NCI-H2171 (cell line): ENCODE measurements at places on chromosomes 2 and 18.
A peak's percentile ranks its signal among the peaks of the same experiment; 100 is the strongest.

DNA sequence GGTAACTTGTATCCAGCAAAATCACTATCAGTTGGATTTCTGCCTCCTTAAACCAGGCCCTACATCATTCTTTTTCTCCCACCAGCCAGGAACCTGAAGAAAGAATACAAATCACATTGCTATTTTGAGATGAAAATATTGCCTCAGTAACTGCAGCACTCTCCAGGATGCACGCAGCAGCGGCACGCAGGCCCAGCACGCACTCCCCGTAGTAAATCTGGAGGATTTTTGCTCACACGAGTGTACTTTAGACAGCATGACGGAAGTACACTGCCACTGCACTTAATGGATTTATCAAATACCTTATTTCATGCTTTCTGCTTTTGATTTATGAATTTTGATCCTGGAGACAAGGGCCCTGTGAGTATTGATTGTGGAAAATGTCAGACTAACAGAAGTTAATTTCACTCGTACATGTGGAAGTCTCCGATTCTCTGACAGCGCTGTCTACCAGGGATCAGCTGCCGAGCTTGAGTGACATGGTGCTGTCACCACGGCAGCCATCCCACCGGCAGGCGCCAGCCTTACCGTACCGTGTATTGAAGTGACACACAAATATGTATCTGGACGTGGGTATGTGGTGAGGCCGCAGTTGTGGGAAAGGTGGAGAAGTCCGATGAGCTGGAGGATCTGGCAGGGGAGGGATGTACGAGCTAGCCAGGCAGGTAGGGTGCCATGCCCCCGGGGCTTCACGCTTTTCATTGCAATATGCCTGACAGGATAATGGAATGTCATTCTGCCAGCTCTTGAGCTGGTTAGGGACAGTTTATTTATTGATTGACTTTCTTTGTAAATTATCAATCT is 863.7 kb downstream of the GALR1 start:
- no peak for DNase-seq

- DNase-seq = no peak
Observed at GRCh38 chr2:18522484-18523146, 37.8 kb downstream of the RDH14 start.

- DNase-seq = no peak
Observed at GRCh38 chr2:172204309-172204708, 101.6 kb upstream of the DLX2 start.

DNA sequence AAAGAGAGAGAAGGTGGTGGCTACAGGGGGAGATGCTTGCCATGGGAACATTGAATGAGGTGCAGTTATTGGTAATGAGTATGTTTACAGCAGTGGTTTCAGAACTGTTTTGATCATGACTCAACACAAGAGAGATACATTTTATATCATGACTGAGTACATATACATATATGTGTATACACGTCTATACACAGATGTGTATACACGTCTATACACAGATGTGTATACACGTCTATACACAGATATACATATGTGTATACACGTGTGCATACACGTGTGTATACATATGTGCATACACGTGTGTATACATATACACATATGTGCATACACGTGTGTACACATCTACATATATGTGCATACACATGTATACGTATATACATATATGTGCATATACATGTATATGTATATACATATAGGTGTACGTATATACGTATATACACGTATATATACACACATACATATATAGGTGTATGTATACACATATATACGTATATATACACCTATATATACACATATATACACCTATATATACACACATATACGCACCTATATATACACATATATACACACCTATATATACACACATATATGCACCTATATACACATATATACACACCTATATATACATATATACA is 518.5 kb downstream of the TSN start:
- no peak for DNase-seq

GRCh38 chr2:189164746-189165145 is 14.8 kb downstream of the COL5A2 start:
- no peak for DNase-seq

GRCh38 chr2:43024515-43025011 is 201.8 kb downstream of the ZFP36L2 start:
- no peak for DNase-seq

DNA sequence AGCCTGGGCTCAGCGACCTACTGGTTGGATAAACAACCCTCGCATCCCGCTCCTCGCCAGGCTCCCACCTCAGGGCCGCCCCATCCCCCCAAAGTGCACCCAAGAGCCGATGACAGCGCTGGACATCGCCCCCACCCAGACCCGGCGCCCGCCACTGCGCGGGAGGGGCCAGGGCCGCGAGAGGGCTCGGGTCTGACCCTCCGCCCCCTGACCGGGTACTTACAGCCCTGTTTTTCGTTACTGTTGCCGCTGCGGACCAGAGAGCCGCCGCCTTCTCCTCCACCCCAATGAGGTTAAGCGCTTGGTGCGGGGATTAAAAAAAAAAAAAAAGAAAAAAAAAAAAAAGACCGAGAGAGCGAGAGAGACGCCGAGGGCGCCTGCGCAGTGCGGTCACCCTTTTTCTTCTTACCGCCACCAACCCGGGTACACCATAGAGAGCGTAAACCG is at the start of gene CLASP1:
Gene CLASP1, minus strand, starts transcription at position 314 of the 447 bp plus-strand sequence. CDS start 43,567 bp downstream, outside the sequence.
- peak; percentile 57 for DNase-seq

GRCh38 chr2:100627330-100628300 is 64.8 kb downstream of the PDCL3 start:
- DNase-seq = no peak

DNA sequence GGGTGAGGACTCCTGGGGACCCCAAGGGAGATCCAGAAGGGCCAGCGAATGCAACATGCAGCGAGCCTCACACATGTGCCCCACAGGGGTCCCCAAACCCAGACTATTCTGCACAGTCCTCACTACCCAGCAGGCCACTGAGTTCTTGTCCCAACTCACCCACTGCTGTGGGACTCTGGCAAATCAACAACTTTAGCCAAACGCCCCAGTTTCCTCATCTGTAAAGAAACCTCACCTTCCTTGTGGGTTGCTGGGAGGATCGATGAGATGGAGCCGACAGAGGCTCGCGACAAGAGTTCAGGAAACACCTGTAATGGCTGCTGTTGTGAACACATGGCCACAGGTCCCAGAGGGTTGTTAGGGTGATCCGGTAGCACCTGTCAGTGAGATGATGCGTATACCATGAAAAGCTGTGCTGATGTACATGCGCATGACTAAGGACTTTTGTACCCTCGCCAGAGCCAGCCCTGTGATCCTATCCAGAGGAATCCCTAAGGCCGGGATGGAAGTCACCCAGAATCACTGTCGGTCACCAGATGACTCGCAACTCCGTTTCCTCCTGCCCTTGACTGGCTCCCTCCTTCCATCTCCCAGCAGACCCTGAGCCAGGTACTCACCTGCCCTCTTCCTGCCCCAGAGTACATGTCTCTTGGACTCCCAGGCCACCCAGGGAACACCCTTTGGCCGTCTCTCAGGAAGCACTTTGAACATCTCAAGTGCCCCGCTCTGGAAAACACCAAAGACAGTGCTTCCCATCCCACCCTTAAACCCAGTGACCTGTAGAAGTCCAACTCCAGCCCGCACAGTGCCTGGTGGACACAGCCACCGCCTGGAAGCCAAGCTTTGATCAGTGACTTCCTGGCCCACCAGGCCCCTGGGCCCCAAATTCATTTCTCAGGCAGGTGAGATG is 103.3 kb upstream of the ID2 start:
- no peak for DNase-seq

DNA sequence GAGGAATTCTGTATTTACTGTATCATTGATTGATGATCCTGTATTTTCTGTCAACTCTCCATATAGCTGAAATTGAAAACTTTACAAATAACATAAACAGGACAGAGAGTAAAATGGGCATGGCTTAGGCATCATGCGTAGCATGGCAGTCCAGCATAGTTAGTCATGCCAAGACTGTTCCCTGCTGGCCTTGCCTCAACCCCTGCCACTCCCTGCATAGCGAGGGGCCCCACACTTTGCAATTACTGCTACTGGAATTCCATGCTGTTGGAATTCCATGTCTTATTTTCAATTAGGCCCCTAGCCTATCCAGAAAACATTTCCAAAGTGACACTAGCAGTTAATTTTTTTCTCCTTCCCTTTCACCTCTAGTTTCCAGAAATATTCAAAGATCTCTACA is 15.1 kb upstream of the SOX11 start:
- DNase-seq = no peak

DNA sequence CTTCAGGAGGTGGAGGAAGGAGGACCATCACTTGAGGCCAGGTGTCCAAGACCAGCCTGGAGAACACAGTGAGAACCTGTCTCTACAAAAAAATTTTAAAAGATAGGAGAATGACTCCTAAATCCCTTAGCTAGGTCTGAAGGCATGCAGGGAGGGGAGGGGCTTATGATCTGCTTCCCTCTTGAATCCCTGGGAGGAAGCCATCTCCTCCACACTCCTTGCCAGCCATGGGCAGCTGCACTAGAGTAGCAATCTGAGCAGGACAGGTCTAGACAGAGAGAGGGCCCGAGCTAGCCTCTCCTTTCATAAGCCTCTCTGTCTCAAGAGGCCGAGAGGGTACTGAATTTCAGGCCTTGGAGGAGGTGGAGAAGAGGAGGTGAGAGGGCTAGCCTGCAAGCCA is 42.5 kb downstream of the DAPL1 start:
- DNase-seq = no peak

DNA sequence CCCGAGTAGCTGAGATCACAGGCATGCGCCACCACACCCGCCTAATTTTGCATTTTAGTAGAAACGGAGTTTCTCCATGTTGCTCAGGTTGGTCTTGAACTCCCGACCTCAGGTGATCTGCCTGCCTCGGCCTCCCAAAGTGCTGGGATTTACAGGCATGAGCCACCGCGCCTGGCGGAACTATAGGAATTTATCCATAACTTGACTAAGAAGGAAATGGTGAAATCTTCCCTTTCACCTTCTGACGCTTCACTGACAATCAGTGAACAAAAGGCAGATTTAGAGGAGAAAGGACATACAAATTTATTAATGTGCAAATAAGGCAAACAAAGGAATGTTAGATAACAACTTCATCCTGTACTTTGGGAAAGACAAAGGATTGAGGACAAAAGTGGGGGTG is 15.4 kb upstream of the GULP1 start:
- no peak for DNase-seq

GRCh38 chr2:84959095-84959565 is 11.8 kb upstream of the KCMF1 start:
- no peak for DNase-seq

- no peak for DNase-seq
Observed at GRCh38 chr2:126720638-126721037, 64.7 kb downstream of the GYPC start.

- no peak for DNase-seq
Observed at GRCh38 chr18:64027931-64028695, 58.2 kb downstream of the SERPINB8 start.

- peak; percentile 36 for DNase-seq
Observed at GRCh38 chr2:200099256-200099655, 143.9 kb downstream of the MAIP1 start.

DNA sequence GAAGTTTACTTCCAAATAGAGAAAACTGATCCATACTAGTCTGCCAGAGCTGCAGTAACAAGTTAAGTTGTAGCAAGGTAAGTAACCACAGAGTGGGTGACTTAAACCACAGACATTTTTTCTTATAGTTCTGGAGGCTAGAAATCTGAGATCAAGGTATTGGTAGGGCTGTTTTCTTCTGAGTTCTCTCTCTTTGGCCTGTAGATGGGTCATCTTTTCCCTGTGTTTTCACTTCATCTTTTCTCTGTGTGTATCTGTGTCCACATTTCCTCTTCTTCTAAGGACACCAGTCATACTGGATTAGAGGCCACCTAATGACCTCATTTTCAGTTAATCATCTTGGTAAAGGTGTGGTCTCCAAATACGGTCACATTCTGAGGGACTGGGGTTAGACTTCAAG is 142.9 kb upstream of the MEX3C start:
- no peak for DNase-seq

GRCh38 chr18:28177828-28178635 is 1.1 kb upstream of the CDH2 start:
- peak; percentile 86 for DNase-seq

DNA sequence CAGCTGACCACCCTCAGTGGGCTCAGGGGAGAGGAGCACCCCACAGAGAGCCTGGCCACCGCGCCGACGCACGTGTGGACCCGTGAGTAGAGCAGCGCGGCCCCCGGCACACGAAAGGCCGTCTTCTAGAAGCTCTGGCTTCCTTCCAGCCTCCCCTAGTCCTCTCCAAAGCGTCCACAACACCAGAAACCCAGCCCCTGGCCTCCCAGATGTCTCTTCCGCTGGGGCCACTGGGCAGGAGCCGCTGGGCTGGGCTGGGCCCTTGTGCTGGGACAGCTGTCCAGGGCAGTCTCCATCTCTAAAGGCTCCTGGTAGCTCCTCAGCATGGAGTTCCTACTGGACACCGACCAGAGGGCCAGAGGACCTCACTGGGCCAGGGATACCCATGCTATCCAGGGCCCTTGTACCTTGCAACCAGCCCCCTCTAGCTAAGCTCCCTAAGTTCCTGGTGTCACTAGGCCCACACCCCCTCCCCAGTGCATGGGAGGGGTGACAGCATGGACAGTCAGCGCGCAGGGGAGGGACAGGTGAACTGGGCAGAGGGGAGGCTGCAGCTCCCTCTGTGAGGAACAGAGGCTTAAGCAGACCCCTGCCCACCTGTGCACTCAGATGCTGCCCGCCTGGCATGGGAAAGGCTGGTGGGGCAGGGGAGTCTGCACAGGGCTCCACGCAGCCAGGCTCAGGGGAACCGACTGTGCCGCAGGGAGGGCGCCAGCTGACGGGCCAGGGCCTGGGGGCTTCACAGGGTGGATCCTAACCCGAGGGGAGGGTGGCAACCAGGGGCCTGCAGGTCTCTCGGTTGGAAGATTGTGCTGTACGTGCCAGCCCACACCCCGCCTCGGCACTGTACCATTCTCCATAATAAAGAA is 32.9 kb downstream of the MTERF4 start:
- DNase-seq = no peak

GRCh38 chr2:176317199-176317598 is 48.0 kb downstream of the MTX2 start:
- DNase-seq = no peak

- DNase-seq = no peak
Observed at GRCh38 chr2:24913911-24914310, 6.1 kb downstream of the ADCY3 start.

DNA sequence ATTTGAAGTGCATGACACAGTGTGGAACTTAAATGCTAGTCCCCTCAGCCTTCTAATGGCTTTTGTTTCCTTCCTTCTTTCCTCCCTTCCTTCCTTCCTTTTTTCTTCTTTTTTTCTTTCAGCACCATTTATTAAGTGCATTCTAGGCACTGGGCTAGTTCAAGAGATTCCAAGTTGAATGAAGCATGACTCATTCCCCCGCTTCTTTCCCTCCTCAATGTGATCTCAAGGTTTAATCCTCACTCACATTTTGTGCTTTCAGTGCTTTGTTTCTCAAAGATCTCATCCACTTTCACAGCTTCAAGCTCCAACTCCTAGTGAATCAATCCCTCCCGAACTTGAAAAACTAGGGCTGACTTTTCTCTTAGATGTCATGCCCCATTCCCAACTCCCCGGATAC is 90.1 kb downstream of the LBH start:
- no peak for DNase-seq

GRCh38 chr2:40034198-40034597 is 255.1 kb upstream of the THUMPD2 start:
- no peak for DNase-seq
